ENCODE measurements at places on chromosomes 13 and 19.

DNA sequence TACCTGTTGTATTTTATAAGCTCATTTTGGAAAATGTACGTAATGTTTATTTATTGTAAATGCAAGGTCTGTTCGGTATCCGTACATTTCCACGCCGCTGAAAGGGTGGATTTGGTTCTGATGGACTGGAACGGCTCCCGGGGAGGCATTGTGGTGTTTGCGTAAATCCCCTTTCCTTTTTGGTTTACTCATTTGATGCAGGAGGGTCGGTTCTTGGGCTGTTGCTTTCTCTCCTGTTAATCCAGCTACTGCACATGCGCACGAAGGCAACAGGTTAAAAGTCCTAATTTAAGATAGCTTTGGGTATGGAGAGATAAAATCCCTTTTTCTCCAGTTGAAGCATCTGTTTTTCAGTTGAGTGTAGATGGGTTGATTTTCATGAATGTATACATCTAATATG is 224.4 kb downstream of the TM9SF2 start:
- DNase-seq: no peak

- DNase-seq: peak; percentile 51
Measured at GRCh38 chr19:46216612-46217011, 12.9 kb upstream of the IGFL1 start.

GRCh38 chr19:6100284-6100915 is 9.9 kb downstream of the RFX2 start:
- no peak for DNase-seq

GRCh38 chr13:112771139-112771876 is 81.5 kb downstream of the ATP11A start:
- no peak for DNase-seq

- peak; percentile 82 for DNase-seq
Measured at GRCh38 chr13:101917475-101917810, 465.0 kb downstream of the ITGBL1 start.

GRCh38 chr19:11370744-11371143 is 3.7 kb upstream of the SWSAP1 start:
- no peak for DNase-seq

DNA sequence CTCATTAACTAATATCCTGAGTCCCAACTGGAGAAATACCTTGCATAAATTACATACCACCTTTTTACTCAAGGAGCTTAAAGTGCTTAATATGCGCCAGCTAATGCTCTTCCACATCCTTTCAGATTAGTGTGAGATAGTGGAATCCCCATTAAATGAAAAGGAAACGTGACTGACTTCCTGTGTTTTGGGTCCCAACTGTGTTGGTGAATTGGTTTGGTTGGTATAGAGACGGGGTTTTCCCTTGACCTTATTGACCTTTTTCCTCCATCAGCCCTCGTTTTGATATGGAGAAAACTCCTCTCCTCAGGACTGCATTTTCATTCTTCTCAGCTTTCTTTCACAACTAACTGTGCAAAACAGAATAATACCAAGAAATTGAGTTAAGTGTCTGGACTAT is 163.5 kb downstream of the PAN3 start:
- DNase-seq: no peak

- peak; percentile 45 for DNase-seq
Measured at GRCh38 chr13:30753030-30753616, 17.8 kb downstream of the ALOX5AP start.

DNA sequence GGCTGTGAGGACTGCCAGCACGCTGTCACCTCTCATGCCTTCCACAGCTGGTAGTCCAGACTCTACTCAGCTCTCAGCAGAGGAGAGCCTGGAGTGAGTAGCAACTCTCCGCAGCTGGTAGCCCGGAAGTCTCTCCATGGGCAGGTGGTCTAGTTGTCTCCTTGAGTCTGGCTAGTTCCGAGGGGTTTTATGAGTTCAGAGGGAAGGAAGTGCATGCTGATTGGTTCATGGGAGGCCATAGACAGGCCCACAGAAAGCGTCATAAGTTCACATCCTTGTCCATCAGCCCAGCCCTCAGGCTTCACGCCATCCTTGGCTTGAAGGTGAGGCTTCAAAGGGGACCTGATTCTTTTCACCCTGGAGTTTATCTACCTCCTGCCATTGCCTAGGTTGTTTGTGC is 2662.4 kb upstream of the PCDH20 start:
- no peak for DNase-seq

- no peak for DNase-seq
Measured at GRCh38 chr13:46686171-46686570, 110.8 kb downstream of the ESD start.

DNA sequence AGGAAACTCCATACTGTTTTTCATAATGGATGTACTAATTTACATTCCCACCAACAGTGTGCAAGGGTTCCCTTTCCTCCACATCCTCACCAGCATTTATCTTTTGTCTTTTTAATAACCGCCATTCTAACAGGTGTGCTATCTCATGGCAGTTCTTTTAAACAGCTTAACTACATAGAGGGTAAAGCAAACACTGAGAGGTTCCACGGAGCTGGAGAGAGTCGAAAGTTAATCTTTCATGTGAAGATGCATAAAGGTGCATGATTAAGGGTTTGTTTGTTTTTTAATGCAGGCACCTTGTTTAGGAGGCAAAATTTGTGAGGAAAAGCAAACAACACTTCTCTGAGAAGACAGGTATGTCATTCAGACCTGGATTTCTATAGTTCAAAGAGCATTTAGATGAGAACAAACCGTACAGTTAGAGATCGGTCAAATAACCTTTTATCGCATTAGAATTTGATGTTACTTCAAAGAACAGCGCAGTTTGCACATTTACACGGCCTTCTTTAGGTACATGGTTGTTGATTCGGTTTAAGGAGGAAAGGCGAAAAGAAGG is 193.9 kb downstream of the RBM26 start:
- no peak for DNase-seq

DNA sequence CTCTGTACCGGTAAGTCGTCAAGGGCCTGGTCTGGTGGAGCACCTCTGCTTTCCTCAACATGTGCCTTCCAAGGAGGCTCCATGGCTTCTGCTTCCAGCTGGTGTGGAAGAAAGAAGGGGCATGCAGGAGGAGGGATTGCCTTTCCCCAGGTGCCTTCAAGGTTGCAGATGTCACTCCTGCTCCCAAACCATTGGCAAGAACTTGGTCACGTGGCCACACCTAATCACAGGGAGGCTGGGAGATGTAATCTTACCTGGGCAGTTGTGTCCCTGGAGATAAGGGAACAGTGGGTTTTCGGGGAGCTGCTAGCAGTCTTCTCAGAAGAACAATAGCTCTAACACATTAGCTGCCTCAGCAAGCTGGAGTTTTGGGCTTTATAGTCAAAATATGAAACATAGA is 9.7 kb upstream of the GPR18 start:
- no peak for DNase-seq

DNA sequence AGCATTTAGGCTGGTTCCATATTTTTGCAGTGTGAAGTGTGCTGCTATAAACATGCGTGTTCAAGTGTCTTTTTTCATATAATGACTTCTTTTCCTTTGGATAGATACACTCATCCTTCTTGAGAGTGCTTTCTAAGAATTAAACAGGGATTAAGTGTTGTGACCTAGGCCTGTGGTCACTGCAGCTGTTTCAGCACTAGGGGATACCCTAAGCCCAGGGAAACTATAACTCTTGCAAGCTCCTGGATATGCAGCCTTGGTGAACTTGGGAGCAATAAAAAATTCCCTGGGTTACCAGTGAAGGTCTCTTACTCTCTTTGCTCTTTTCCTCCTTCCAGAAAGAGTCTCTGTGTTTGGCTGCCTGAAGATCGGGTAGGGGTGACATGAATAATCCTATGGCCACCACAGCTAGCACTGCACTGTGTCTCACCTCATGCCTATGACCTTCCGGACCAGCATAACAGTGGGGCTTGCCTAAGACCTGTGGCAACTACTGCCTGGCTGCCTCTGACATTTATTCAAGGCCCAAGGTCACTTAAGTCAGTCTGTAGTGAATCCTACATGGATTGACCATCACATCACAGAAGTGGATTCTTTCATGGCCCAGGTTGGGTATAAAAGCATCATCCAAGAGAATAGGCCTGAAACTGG is 799.7 kb downstream of the DACH1 start:
- DNase-seq: peak; percentile 70

DNA sequence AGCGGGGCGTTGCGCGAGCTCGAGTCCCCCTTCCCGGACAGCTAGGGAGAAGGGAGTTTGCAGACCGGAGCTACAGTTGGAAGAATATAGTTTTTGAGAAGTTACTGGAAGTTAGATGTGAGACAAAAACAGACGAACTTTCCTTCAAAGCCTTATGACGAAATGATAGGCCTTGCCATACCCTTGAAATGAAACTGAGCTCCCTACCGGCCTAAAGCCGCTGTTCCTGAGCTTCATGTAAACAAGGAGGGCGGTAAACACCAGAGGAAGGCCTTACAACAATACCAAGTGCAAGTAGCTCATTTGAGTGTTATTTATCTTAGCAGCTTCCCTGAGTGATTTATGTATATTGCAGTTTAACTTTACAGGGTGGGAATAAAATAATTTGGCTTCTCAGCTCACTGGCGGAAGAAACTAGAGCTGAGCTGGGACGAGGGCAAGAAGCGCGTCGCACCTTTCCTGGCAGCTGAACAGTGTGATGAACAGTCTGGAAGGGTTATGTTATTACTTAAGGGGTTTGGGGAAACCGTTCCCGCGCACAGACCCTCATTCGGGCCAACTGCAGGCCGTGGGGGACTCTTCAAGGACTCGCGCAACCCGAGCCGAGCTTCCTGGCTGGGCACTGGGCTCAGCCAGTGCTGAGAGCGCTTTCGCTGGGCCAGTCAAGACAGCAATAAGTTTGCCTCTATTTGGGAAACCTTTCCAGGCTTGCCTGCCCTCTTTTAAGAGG is 111.2 kb downstream of the KCNRG start:
- DNase-seq: no peak

Measured in NCI-H82 (cell line).